PC-3 (cell line): ENCODE measurements at places on chromosomes 5 and 9. TPM values are rescaled to one million over a fixed set of nuclear protein-coding genes. Genes with fewer than 3 reads are reported as not detected.

The SLC25A2 gene
- total RNA-seq = 0.18 and 0.40 TPM in 2 replicates

The MRPS30 gene
- 139 and 149 TPM in 2 replicates for total RNA-seq

The AK8 gene
- total RNA-seq = 0.55 TPM in 1 of 2 replicates, not detected in the other

The LHX3 gene
- total RNA-seq = not detected in 2 replicates

The TAF1L gene
- 0.23 TPM in 1 of 2 replicates, not detected in the other for total RNA-seq

The KYAT1 gene
- 7.4 and 12.9 TPM in 2 replicates for total RNA-seq

The ERCC8 gene
- total RNA-seq = 2.1 and 2.6 TPM in 2 replicates

The SLC4A9 gene
- 0.29 TPM in 1 of 2 replicates, not detected in the other for total RNA-seq

The GABRG2 gene
- total RNA-seq = not detected in 2 replicates

The SCGB3A1 gene
- not detected in 2 replicates for total RNA-seq

The IFNA6 gene
- not detected in 2 replicates for total RNA-seq

The GPR151 gene
- total RNA-seq = not detected in 2 replicates

The PGM5 gene
- total RNA-seq = 75.5 and 90.2 TPM in 2 replicates

The PSAT1 gene
- total RNA-seq = 45.6 and 52.5 TPM in 2 replicates

The CDC23 gene
- total RNA-seq = 26.1 and 26.7 TPM in 2 replicates

The CA9 gene
- total RNA-seq = 7.7 and 11.2 TPM in 2 replicates

DNA sequence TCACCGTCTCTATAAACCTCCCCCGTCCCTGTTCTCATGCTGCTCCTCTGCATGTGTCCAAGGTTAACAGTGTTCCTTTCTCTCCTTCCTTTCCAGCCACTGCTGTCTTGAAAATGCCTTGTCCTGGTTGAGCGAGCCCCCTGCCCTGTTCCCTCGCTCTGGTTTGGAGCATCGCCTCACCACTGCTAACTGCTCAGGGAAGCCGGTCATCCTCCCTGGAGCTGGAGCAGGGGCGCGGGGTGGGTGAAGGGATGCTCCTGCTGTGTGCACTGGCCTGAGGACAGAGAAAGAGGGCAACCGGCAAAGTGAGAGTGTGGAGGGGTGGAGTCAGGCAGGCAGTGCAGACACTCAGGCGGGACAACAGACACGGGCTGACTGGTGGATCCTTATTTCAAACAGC, 19.4 kb downstream of the UBE2QL1 start:
- no peak for DNase-seq

- DNase-seq = no peak
These were observed 50.0 kb upstream of the COL5A1 start for GRCh38 chr9:134591573-134591981.

DNA sequence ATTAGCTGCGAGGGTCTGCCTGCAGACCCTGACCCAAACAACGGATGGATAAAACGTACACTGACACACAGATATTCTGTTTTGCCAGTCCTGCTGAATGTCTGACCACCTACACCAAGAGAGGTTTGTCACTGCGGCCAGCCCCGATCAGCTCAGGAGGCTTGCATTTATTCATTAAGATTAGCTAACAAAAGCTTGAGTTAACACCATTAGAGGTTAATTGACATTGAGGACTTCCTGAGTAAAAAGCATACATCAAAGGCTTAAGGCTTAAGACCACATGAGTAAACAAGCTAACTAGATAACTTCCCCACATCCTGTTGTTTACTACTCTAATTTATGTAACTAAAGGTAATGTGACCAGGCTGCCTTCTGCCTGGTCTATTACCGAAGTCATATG, 198.1 kb upstream of the TRPC7 start:
- no peak for DNase-seq

GRCh38 chr5:92435781-92436180, 1052.7 kb upstream of the ARRDC3 start:
- DNase-seq = no peak

DNA sequence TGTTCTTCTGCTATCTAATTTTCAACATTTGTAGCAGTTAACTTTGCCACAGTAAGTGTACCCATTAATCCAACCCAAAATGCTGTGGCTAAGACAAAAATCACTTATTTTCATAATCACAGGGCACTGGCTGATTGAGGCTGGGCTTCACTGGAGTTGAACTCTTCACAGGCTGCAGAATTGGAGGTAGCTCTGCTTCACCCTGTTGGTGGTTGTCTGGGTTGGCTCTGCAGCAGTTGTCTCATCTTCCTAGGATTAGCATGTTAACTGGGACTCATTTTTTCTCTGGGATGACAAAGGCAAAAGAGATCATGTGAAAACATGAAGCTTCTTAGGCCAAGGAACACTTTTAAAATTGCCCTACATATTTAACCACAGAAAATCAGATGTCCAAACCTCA, 518.9 kb downstream of the TLR4 start:
- DNase-seq = no peak

DNA sequence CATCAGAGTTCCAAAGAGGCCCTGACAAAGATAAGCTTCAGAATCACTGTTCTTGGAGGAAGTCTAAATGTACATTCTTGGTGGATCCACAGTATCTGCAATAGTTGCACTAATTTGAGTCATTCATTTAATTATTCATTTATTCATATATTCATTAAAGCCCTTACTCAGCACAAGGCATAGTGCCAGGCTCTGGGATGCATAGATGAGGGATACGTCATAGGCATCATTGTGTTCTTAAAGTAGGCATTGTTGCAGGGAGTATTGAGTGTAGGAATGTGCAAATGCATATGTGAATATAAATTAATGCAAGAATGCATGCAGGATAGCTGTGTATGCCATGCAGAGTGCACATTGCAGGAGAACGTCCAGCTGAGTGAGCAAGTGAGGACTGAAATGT, 100.7 kb downstream of the DRD1 start:
- no peak for DNase-seq

- DNase-seq = no peak
These were observed 152.7 kb downstream of the COL23A1 start for GRCh38 chr5:178437386-178438075.

DNA sequence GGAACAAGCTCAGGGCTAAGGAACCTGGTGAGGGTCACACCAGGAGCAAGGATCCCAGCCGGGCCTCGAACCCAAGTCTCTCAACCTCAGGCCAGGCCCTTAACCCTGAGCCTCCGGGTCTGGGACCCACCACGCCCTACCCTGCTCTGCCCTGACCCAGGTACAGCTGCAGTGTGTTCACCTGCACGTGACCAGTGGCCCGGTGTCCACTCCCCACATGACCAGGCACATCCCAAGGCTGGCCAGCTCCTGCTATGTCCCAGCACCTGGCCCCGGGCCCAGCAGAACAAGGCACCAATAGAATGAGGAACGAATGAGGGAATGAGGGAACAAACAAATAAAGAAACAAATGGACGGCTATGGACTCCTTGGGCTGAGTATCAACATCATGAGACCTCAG, 112.0 kb upstream of the SARDH start:
- DNase-seq = no peak

DNA sequence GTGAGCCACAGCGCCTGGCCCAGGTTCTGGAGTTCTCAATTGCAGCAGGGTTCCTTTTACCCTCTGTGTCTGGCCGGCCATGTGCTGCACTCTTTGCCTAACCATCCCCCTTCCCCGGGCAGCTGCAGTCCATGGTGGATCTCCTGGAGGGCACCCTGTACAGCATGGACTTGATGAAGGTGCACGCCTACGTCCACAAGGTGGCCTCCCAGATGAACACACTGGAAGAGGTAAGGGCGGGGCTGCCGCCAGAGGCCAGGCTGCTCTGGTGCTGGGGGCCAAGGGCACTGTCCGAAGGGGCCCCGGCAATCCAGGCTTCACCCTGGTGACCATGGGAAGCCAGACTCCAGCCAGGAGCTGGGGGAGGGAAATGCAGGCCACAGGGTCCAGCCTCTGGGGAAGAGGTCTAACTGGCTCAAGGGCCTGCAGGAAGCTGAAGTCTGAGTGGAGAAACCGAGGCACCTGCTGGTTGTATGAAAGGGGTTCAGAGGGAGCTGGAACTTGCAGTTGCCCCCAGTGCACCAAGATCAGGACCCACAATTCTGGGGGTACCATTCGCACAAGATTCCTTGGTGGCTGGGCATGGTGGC, 18.1 kb downstream of the OLFML2A start:
- DNase-seq = peak; percentile 42

DNA sequence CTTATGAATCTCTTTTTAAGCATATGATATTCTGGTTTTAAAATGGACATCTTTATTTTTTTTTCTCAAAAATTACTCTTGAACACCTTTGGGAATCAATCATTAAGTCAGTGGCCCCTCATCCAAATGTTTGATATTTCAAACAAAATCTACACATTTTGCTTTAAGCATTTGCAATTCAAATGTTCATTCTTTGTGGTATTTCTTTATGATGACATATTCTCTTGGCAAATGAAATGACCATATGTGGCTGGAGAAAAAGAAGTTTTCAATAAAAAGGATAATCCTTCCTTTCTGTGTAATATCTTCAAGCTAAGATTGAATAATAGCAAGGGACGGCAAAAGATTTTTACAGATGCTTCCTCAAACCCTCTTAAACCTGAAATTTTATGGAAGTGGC, 420.8 kb downstream of the MTRR start:
- DNase-seq = no peak

- peak; percentile 75 for DNase-seq
These were observed 59.2 kb upstream of the TRAF1 start for GRCh38 chr9:120985819-120986222.

- no peak for DNase-seq
These were observed 28.4 kb upstream of the TIFAB start for GRCh38 chr5:135480511-135480910.

DNA sequence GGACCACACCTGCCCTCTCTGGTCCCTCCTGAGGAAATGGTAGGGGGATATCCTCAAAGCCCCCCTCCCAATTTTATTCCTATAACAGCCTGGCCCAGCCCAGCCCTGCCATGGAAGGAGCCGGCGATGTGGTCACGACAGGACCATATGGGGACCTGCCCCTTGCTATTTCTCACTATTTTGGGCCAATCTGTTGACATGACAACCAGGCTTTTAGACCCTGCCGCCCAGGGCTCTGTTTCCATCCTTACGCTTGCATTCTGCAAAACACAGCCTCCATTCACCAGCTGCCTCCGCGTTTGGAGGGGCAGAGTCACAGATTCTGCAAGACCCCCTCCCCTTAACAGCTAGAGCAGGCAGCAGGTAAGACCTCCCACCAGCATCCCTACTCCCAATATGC, 112.2 kb downstream of the GABBR2 start:
- DNase-seq = no peak

GRCh38 chr5:33317271-33317670, 123.5 kb upstream of the TARS1 start:
- DNase-seq = peak; percentile 84

GRCh38 chr9:19087106-19088000, 15.4 kb downstream of the HAUS6 start:
- peak; percentile 30 for DNase-seq

DNA sequence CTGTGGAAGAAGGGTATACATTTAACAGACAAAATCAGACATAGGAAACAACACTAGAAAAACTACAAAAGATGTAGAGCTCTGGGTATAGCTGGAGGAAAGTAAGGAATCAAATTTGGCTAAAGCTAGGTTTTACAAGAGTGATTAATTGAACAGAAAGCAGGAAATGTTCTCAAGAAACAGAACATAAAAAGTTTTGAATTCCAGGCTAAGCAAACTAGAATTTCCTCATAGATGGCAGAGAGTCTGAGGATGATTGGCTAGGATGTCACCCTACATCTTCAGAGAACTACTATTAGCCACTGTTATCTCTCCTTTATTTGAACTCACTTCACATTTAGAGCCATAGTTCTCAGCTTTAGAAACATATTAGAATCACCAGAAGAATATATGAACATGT, 502.1 kb upstream of the PAPPA start:
- DNase-seq = no peak

DNA sequence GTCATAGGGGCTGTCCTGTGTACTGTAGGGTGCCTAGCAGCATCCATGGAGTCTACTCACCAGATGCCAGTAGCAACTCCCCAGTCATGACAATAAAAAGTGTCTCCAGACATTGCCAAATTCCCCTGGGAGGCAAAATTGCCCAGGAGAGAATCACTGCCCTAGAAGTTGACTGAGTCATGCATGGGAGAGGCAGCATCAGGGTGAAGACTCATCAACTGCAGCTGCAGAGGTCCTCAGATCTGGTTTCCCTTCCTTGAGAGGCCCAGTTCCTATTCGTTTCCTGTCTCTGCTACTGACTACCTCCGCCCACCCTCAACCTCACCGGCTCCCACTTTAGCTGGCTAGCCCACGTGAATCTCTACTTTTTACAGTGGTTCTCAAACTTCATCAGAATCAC, 88.6 kb upstream of the AGXT2 start:
- DNase-seq = peak; percentile 95

GRCh38 chr9:6512085-6512657, 99.2 kb downstream of the UHRF2 start:
- no peak for DNase-seq

DNA sequence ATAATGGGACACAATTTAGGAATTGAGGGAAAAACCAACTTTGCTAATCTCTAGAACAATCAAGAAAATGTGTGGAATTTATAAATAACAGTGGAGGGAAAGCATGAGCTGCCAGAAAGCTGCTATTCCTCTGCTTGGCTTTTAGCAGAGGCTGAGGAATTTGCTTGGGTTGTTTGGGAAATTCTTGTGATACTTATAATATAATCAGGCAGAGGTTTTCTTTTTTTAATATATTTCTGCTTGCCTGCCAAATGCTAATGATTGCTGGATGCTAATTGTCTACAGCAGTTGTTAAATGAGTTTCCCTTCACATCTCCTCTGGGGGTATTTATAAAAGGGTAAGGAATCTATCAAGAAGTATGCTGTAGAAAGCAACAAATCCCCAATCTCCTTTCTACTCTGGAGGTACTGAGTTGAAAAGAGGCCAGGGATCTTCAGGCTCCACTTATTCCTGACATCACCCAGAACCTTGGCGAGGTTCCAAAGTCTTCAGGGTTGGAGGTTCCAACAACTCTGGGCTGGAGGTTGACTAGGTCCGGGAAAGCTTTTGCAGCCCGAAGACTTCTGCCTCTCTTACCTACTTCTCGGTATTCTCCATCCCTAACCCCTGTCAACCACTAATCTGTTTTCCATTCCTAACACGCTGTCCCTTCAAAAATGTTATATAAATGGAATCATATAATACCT, 60.4 kb upstream of the TMED7 start:
- no peak for DNase-seq

GRCh38 chr5:94777056-94777880, 158.8 kb downstream of the SLF1 start:
- DNase-seq = no peak

DNA sequence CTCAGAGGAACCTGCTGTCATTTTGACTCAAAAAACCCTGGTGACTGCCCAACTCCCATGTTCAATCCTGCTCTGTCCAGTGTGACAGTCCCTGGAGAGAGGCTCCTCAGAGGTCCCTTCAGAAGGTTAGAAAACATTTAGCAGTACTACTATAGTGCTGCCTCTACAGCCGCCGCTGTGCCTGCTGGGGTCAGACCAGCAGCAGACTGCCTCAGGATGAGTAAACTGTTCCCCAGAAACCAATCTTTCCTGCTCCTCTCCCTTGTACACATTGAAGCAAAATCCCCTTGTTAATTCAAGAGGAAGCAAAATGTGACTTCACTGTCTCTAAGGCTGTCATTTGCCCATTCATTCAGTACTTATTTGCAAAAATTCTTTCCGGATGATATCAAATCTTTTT, 94.8 kb upstream of the SMARCA2 start:
- DNase-seq = no peak

DNA sequence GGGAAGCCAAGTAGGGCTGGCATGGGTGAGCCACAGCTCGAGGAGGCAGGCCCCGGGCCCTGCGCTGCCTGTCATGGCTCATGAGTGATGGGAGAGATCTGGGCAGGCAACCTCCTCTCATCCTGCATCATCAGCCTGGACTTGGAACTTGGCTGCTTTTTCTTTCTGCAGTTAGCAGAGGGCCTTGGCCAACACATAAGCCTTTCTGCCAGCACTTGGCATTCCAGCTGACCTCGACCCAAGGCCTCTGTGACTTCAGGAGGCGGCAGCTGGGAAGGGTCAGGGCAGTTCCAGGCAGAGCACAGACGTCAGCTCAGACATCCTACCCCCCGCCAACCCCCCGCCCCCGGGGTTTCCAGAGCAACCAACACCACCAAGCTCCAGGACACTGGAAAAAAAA, 7.6 kb downstream of the S1PR3 start:
- DNase-seq = no peak
